LNCaP clone FGC (cell line): ENCODE measurements at places on chromosomes 5 and 9.

DNA sequence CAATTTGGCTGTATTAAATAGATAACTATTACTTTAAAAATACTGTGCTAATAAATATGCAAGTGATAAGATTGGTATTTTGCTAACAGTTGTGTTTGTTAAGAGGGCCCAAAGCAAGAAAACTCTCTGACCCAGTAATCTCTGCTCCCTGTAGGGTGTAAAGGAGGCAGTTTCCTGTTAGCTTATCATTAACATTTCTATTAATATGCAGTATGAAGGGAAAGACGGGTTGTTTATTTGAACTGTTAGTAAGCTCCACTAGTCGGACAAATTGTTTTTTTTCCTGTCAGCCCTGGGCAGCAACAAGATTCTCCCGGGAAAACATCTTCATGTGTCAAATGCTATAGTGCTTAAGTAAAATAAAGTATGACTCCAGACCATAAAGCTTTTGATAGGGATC, 35.6 kb downstream of the ERP44 start:
- DNase-seq = no peak

DNA sequence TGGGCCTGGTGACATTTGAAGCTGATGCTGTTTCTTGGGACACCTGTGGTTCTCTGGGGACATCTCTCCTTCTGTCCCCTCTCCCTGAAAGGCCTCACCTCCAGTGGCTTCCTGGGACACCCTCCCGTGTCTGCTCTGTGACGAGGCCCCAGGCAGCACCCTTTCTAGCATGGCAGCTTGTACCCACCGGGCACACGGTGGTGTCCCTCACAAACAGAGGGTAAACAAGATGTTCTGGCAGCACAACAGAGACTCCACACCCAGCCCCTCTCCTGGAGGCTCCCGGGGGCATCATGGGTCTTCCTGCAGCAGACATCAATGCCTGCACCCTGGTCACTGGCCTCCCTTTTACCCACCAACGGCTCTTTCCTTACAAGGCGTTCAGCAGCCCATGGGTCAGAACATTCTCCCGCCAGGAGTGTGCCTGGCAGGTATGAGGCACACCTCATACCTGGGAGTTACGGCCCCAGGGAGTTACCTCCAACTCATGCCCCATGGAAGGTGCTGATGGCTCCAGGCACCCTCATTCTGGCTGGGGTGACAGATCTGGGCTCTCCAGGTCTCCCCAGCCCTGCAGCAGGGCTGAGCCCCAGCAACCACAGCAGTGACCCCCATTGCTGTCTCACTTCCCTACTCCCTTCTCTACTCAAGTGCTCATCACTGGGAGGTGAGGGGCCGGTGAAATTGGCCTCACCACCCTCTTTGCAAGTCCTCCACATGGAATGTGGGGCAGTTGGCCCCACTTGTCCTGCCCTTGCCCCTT, 51.1 kb downstream of the BARX1 start:
- no peak for DNase-seq

DNA sequence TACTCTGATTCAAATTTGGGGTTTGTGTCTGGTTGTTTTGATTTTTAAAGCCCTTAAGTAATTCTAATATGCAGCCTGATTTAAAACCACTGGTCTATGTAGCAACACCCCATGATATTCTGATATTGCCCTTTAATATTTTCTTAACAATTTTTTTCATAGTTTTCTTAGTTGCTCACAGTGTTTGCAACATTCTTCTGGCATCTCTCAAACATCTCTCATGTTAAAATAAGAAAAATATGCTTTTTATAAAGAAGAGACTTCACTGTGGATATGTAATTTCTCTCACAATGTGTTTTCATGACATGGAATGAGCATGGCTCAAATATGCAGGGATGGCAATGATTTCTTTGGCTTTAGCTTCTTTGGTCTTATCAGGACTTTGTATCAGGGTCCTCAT, 183.7 kb downstream of the TAF11L14 start:
- no peak for DNase-seq

- DNase-seq = no peak
Measured at GRCh38 chr9:100515578-100516494, 42.9 kb downstream of the TMEFF1 start.

DNA sequence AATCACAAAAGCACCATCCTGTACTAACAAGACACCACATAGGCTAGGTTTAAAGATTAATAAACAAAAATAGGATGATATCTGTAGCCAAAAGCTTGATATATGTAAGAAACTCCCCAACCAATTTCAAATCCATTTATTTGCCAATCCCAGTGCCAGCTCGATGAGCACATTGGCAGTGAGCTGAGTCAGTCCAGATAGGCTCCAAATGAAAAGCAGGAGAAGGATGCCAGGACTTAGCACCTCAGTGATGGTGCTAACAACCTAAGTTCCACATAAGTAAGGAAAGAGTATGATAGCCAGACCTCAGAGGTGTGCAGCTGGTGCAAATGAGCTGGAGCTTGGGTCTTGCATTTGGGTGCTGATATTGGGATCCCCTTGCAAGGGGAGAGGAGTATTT, 158.1 kb downstream of the SIL1 start:
- DNase-seq = no peak

GRCh38 chr5:42404366-42404765, 18.9 kb upstream of the GHR start:
- no peak for DNase-seq

- no peak for DNase-seq
Measured at GRCh38 chr5:112720576-112720975, 17.1 kb upstream of the APC start.

DNA sequence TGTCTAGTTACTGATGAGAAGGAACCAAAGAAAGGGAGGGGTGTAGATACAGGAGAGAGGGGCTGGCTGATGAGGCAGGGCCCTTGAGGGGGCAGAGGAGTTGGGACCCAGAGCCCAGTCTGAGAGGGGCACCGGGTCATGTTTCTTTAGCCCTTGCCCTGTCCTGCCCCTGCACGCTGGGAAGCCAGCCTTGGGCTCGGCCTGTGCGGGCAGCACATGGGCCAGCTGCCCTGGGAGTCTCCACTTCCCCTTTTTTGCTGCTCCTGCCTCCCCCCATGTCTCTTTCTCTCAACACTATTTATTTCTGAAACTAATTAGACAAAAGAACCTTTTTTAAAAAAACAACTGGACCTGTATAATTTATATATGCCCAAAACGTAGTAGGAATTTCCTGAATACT, 20.5 kb downstream of the MVB12B start:
- DNase-seq = no peak

GRCh38 chr9:83313781-83314180, 224.4 kb downstream of the FRMD3 start:
- no peak for DNase-seq

GRCh38 chr5:95083606-95084005, 201.3 kb downstream of the MCTP1 start:
- DNase-seq = no peak

GRCh38 chr5:72160959-72161358, 53.7 kb downstream of the MAP1B start:
- DNase-seq = no peak

DNA sequence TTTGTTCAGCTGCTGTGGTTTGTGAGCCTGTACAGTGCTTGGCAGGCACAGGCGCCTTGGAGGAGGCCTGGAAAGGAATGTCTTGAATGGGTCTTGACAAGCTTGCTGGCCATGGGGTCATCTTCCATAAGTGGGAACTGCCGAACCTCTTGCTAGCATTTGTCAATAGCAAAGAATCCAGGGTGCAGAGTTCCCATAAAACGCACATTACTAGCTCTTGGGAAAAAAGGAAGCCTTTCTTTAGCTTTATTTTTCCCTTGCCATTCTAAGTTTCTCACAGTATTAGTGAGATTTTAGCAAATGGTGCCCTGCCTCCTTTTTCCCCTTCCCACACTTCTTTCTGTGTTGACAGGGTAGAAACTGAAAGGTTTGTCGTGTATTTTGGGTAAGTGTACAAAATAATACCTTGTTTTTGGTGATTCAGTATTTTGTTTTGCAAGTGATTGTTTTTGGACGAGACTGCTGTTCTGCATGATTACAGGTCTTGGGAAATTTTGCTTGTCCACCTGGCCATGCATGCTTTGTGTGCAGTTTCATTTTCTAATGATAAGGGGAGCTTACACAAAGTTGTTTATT, 82.0 kb downstream of the ADGRV1 start:
- DNase-seq = no peak
